ENCODE measurements at places on chromosomes 2 and 18.
A peak's percentile ranks its signal among the peaks of the same experiment; 100 is the strongest.

DNA sequence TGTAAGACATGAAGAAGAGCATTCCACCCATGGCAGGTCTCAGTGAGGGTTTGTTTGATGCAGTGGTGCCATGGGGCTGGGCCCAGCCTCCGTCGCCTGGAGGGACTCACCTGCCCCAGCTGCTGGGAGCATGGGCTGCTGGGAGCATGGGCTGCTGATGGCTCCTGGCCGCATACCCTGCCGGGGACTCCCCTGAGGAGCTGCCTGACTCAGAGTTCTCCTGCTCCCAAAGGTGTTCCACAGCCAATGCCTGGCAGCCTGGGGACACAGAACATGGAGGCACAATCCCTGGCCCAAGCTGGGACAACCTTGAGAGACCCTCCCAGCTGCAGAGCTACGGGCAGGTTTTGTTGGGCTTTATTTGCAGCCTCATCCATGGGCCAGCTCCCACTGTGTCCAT, 108.4 kb downstream of the COPS8 start:
- DNase-seq, result no peak

DNA sequence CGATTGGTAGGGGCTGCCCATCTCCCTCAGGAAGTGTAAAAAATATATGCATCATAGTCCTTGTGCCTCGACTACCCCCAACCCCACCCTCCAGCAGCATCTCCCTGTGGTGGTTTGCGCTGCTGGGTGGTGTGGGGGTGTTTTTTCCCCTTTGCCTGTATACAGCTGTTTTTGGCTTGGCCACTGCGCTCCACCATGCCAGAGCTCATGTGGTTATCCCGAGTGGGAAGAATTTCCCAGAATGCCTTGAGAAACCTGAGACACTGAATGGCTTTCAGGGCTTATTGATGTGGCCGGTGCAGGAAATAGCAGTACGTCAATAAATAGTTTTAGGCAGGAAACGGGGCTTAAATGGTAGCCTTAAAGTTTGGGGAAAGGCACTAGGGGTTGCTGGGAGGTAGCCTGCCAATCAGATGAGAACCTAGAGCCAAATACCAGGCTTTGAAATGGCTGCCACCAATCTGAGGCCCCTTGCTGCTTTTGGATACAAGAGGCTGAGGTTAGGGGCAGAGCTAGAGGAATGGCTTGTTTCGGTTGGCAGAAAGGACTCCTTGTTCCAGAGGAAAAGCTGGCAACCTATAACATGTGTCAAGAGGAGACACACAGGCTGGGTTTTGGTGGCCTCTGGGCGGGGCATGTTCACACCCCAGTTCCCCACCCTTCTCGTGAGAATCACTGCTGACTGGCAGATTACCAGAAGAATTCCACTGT, 144.1 kb downstream of the SMAD7 start:
- no peak for DNase-seq

GRCh38 chr2:118190474-118190873, 102.2 kb downstream of the INSIG2 start:
- peak; percentile 98 for DNase-seq

- DNase-seq, result no peak
Measured at GRCh38 chr2:143401861-143402260, 272.6 kb downstream of the ARHGAP15 start.

DNA sequence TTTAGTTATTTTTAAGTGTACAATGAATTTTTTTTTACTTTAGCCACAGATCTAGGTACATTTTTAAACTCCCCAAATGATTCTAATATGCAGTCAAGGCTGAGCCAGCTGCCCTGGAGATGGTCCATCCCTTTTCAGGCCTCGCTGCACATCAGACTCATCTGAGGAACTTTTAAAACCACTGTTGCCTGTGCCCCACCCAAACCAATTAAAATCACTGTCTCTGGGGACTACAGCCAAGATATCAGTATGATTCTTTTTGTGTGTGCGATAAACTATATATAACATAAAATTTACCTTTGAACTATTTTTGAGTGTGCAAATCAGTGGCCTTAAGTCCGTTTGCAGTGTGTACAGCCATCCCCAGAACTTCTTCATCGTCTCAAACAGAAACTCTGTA, 9.1 kb upstream of the MALT1 start:
- DNase-seq, result no peak

DNA sequence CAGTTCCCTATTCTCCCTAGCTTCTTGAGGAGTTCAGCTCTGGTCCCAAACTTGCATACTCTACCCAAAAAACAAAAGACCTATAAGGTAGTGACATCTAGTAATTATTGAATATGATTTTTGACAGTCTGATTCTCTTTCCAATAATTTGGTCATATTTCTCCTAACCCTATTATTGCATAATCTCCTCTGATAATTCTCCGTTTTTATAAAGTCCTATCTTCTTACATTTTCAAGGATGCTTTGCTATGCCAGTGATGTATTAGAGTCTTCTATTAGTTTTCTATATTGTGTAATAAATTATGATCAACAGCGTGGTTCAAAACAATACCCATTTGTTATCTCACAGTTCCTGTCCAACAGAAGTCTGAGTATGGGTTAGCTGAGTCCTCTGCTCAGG, 426.3 kb downstream of the BCL11A start:
- no peak for DNase-seq

- DNase-seq, result no peak
Measured at GRCh38 chr2:27373567-27373966, 3.2 kb downstream of the SNX17 start.

DNA sequence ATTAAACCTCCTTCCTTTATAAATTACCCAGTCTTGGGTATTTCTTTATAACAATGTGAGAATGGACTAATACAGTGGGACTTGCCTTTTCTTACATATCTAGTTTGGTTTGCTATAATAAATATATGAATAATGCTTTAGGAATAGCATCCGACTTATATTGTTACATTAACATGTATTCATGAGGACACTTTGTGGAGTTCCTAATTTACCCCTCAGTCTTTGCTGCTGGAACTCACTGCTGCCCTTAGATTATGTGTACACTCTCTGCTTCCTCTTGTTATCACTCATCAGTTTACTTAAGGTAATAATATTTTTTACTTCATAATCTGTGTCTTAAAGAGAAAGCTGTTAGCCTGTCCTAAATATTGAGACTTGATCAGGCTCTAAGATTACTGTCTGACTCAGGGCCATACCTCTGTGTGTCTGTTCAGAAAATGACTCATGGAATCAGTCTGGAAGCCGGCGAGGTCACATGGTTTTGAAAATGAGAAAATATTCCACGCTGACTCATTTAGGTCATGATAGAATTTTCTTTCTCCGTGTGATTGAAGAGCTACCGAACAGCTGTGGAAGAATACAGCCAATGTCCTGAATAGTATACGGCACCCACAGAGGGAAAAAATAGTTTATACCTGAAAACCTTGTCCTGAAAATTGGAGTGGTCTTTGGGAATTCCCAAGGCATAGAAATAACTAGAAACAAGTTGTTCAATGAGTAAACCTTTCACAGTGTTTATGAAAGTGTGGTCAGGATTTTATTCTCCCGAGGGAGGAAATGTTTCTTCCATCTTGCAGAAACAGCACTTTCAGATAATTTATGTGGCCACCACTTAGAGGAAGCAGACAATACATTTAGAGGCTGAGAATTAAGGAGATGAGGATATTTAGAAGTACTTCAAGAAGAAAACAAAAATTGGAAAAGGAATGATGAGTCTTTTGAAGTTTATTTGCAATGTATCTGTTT, 156.4 kb downstream of the DSEL start:
- no peak for DNase-seq

DNA sequence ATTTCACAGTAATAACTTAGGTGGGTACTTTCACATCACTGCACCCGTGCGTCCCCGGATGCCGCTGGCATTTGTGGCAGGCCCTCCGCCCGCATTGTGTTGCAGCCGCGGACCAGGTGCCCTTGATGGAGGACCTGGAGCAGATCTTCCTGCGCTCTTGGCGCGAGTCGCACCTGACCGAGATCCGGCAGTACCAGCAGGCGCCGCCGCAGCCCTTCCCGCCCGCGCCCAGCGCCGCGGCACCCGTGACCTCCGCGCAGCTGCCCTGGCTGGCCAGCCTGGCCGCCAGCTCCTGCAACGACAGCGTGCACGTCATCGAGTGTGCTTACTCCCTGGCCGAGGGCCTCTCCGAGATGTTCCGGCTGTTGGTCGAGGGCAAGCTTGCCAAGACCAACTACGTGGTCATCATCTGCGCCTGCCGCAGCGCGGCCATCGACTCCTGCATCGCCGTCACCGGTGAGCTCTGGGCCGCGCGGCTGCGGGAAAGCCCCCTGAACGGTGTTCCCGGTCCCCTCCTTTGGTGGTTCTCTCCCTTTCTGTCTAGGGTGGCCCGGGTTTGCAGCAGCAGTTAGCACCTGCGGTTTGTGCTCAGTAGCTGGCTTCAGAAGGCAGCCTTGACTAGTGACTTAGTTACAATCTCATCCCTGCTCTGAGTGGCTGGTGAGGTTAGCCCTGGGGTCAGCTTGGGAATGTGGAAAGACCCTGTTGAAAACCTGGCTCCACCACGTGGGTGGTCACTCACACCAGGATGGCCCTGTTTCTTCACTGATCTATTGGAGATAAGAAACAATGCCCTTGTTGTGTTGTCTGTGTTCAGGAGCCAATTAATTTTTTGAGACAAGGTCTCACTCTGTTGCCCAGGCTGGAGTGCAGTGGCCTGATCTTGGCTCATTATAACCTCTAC, 59.1 kb downstream of the GREB1 start:
- DNase-seq, result no peak

GRCh38 chr2:26849056-26849999, 1.4 kb downstream of the DPYSL5 start:
- DNase-seq, result no peak

GRCh38 chr2:128624956-128625355, 306.3 kb upstream of the HS6ST1 start:
- DNase-seq, result no peak

- DNase-seq, result no peak
Measured at GRCh38 chr2:45331410-45331786, 279.7 kb downstream of the SRBD1 start.

- no peak for DNase-seq
Measured at GRCh38 chr2:217339753-217340152, 479.9 kb upstream of the TNP1 start.

- DNase-seq, result no peak
Measured at GRCh38 chr2:25763575-25763974, 90.2 kb upstream of the DTNB start.

- no peak for DNase-seq
Measured at GRCh38 chr2:96511851-96512250, 6.7 kb upstream of the NEURL3 start.

- no peak for DNase-seq
Measured at GRCh38 chr2:183740241-183740640, 616.0 kb downstream of the NUP35 start.

GRCh38 chr18:58308463-58308862, 264.4 kb downstream of the NEDD4L start:
- DNase-seq, result no peak

DNA sequence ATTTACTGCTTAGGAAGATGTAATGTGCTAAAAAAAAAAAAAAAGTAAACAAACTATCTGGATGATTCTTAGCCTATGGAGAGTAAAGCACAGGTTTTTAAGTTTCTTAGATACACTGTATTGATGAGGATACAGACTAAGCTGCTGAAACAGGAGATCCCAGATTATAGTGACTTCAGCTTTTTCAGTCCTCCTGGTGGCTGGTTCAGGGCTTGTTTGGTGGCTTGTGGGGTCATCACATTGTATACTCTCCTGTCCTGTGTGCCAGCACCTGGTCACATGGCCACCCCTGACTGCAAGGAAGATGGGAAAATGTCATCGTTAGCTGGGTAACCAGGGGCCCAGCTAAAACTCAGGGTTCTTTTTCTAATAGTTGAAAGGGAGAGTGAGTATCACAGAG, 31.4 kb downstream of the RAB31 start:
- DNase-seq, result no peak

- no peak for DNase-seq
Measured at GRCh38 chr2:204365811-204366210, 179.5 kb upstream of the PARD3B start.

DNA sequence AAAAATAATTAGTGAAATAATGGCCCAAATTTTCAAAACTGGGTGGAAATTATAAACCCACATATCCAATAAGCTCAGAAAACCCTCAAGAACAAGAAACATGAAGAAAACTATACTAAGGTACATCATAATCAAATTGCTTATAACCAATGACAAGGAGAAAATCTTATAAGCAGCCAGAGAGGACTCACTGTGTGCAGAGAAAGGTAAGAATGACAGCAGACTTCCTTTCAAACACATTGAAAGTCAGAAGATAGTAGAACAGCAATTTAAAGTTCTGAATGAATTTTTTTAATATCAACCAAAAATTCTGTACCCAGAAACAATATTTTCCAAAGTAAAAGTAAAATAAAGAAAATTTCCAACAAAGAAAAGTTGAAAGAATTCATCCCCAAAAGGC, 197.7 kb upstream of the RAB12 start:
- no peak for DNase-seq

DNA sequence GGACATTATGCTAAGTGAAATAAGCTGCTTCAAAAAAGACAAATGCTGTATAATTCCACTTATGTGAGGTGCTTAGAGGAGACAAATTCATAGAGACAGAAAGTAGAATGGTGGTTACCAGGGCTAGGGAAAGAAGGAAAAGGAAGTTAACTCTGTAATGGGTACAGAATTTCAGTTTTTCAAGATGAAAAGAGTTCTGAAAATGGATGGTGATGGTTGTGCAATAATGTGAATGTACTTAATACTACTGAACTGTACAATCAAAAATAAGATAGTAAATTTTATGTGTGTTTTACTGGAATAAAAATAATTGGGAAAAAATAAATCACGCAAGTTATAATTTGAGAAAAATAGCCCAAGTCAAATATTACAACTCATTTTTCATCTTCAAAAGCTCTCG, 27.5 kb downstream of the ARHGAP25 start:
- no peak for DNase-seq

GRCh38 chr2:157325786-157326185, at the start of gene ERMN:
Gene ERMN (minus strand): TSS chr2:157325824. CDS start chr2:157325642, 182 bp downstream.
- DNase-seq, result no peak

GRCh38 chr2:70728128-70728527, 39.9 kb downstream of the ADD2 start:
- DNase-seq, result no peak

GRCh38 chr2:173676647-173677046, 288.5 kb downstream of the SP3 start:
- no peak for DNase-seq

DNA sequence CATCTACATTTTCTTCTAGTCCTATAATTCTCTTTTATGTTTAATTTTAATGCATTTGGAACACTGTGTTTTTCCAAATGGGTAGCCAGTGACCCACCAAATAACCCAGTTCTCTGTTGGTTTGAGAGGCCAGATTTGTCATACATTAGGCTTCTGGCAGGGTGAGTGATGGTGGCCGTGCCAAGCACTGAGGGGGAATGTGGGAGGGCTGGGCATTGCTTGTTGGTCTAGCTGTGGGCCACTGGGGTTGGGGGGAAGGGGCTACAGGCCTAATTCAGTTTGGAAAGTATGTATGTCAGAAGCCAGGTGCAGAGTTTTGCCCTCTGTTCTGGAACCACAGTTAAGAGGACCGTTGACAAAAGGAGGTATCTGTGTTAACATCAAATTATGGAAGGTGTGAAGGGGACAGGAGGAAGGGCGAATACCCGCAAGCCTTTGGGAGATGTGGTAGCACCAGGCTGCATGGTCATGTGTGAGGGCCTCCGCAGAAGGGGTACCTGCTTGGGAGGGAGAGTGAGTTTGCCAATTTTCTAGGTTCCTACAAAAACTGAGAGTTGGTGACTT, 38.1 kb upstream of the SCLY start:
- DNase-seq, result no peak

GRCh38 chr2:232455426-232456255, at the start of gene ALPI:
Gene ALPI (plus strand): TSS chr2:232456153. CDS start chr2:232456200, 47 bp downstream.
- DNase-seq, result no peak
